ENCODE measurements at places on chromosomes 1 and 21. TPM values are rescaled to one million over a fixed set of nuclear protein-coding genes. Genes with fewer than 3 reads are reported as not detected.

DNA sequence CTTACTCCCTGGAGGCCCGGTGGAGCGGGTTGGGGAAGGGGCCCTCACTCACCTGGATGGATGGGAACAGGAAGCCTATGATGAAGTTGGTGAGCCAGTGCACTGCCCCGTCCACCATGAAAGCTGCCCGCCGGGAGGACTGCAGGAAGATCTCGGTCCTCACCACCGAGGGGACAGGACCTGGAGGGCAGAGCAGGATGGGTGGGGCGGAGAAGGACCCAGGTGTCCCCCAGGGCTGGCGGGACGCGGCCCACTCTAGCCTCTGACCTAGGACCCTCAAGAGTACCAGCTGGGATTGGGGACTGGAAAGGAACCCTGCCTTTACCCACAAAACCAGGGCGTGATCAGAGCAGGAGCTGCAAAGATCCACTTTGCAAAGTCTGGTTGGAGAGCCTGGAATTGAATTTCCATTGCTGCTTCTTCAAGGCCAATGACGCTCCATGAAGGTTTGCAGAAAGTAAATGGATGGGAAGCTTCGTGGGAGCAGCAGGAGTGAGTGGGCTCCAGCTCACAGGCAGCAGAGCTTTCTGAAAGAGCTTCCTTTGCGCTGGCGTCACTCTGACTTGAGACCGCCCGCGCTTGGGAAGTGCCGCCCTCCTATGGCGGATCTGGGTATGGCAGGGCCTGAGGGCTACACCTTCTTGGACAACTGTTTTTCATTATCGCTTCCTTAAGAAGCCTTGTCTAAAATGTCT is 21.4 kb downstream of the SLC2A7 start:
- H3K27ac ChIP-seq = no peak overlapping the region
- no peaks in the 10 kb centered on the region for H3K27me3 ChIP-seq
- no peaks in the 10 kb centered on the region for H3K36me3 ChIP-seq
- H3K4me1 ChIP-seq = no peaks in the 10 kb centered on the region

GRCh38 chr1:2943686-2944260 is 77.5 kb upstream of the ACTRT2 start:
- no peak overlapping the region for H3K27ac ChIP-seq
- no peaks in the 10 kb centered on the region for H3K27me3 ChIP-seq
- no peak for DNase-seq
- H3K4me3 ChIP-seq = no peak overlapping the region
- no peaks in the 10 kb centered on the region for H3K36me3 ChIP-seq

- DNase-seq = no peak
- no peak overlapping the region for H3K4me3 ChIP-seq
- no peaks in the 10 kb centered on the region for H3K4me1 ChIP-seq
- no peaks in the 10 kb centered on the region for H3K36me3 ChIP-seq
- no peak overlapping the region for H3K27ac ChIP-seq
Measured at GRCh38 chr1:210340841-210341240, 12.1 kb downstream of the HHAT start.

SH2D1B gene
- polyA plus RNA-seq = not detected

MR1 gene
- polyA plus RNA-seq = 53.6 TPM

SHCBP1L gene
- not detected for polyA plus RNA-seq

PTAFR gene
- polyA plus RNA-seq = 0.84 TPM

- H3K27me3 ChIP-seq = no peaks in the 10 kb centered on the region
- H3K4me3 ChIP-seq = peak overlapping the region; percentile 87
- peak; percentile 62 for DNase-seq
- H3K36me3 ChIP-seq = no peaks in the 10 kb centered on the region
- peaks cover 19% of the 10 kb centered on the region for H3K4me1 ChIP-seq
Measured at GRCh38 chr1:26696654-26697430, 1.0 kb downstream of the ARID1A start.

UBL4B gene
- 0.31 TPM for polyA plus RNA-seq

DNA sequence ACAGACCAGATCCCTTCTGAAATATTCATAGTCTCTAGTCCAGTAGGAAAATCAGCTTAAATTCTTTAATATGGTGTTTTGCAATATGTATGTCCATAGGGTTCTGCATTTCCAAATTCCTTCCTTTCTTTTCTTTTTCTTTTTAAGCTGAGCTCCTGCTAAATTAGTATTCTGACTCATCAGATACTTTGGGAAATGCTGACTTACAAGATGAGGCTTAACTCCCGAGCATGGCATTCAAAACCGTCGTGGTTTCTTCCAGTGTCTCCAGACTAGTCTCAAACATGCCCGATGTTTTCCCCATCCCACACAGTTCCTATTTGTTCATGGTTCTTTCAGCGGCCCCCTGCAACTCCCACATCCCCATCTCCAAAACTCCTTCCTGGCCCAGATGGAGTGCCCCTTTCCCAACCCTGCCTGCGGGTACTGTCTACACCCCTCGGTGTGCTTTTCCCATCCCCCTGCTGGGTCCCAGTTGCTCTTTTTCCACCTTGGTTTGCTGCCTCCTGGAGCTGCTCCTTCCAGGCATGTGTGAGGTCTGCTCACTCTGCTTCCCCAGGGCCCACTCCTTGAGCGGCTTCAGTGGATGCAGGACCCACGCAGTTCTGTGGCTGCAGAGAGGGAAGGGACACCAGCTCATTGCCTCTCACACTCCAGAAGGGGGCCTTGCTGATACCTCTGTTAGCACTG is 19.5 kb upstream of the ETV3 start:
- H3K36me3 ChIP-seq = no peaks in the 10 kb centered on the region
- H3K27me3 ChIP-seq = no peaks in the 10 kb centered on the region
- H3K27ac ChIP-seq = no peak overlapping the region
- DNase-seq = no peak
- no peak overlapping the region for H3K4me3 ChIP-seq

- no peaks in the 10 kb centered on the region for H3K36me3 ChIP-seq
- peak overlapping the region; percentile 88 for H3K4me3 ChIP-seq
- H3K4me1 ChIP-seq = peaks cover 11% of the 10 kb centered on the region
- DNase-seq = no peak
- no peaks in the 10 kb centered on the region for H3K27me3 ChIP-seq
Measured at GRCh38 chr1:182389619-182390047, 2.0 kb downstream of the GLUL start.

DNA sequence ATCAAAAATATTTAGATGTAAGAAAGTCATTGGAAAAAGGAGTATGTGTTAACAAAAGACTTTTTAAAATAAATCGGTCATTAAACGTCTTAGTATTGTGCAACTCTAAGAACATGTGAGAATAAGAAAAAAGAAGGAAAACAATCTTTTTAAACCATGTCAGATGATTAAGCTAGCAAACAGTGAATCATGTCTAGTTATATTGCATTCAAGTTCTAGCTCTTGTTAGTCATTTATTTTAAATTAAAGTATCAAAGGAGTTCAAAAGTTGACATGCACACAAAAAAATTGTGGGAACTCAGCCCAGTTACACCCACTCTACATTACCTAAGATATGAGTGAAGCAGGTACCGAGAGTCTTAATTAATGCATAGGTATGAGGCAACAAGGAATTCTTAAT is 9.8 kb downstream of the FRRS1 start:
- peaks cover 2% of the 10 kb centered on the region for H3K4me1 ChIP-seq
- no peak overlapping the region for H3K27ac ChIP-seq
- DNase-seq = no peak

GRCh38 chr1:199855580-199855979 is 171.9 kb upstream of the NR5A2 start:
- no peaks in the 10 kb centered on the region for H3K36me3 ChIP-seq
- no peak for DNase-seq
- H3K27ac ChIP-seq = no peak overlapping the region
- H3K4me1 ChIP-seq = no peaks in the 10 kb centered on the region

DNA sequence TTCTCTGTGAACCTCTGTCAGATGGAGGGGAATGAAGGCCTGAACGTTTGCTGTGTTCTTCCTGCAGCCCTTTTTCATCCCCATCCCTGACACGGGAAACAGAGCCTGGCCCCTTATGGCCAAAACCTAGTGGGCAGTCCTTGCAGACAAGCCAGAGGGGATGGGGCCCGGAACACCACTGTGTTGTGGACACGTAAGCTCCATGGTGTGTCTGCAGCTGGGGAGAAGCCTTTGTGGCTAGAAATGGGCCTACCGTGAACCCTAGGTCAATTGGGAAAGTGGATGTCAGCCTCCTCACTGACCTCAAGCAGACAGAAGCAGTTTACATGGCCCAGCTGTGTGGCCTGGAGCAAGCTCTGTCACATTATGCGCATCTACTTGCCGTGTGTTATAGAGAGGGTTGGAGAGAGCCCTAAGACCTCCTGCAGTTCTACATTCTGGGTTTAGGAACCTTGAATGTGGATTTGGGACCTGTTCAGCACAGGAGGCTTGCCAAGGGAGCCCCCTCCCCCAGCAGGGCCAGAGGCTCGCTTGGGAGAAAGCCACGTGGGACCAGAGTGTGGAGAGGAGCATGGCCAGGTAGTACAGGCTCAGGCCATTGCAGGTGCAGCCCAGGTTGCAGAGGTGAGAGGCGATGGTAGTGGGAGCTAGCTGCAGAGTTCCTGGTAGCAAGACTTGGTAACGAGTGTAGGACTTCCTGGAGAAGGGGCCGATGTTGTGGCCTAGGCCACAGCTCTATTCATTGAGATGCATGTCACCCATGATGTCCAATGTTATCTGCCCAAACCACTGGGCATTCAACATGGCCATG is 20.7 kb downstream of the PARS2 start:
- H3K27ac ChIP-seq = no peak overlapping the region
- H3K27me3 ChIP-seq = no peaks in the 10 kb centered on the region
- no peaks in the 10 kb centered on the region for H3K36me3 ChIP-seq
- no peak overlapping the region for H3K4me3 ChIP-seq
- no peaks in the 10 kb centered on the region for H3K4me1 ChIP-seq

DNA sequence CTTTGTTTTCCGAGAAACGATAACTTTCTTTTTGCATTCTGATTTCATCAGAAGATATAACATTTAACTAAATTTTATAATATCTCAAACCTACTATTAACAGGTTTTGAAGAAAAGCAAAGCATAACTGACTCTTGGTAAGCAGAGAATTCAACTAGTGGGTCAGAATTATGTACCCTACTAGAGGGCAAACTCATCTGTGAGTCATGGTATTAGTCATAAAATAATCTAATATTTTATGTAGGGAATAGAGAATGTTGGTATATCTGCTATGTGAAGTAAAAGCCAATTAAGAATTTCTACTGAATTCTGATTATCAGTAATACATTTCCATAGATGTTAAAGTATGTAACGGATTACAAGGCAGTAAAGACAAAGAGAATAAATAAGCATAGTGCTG is 56.8 kb downstream of the USP1 start:
- no peaks in the 10 kb centered on the region for H3K27me3 ChIP-seq
- H3K27ac ChIP-seq = no peak overlapping the region
- DNase-seq = no peak
- no peak overlapping the region for H3K4me3 ChIP-seq
- no peaks in the 10 kb centered on the region for H3K36me3 ChIP-seq
- H3K4me1 ChIP-seq = no peaks in the 10 kb centered on the region

DNA sequence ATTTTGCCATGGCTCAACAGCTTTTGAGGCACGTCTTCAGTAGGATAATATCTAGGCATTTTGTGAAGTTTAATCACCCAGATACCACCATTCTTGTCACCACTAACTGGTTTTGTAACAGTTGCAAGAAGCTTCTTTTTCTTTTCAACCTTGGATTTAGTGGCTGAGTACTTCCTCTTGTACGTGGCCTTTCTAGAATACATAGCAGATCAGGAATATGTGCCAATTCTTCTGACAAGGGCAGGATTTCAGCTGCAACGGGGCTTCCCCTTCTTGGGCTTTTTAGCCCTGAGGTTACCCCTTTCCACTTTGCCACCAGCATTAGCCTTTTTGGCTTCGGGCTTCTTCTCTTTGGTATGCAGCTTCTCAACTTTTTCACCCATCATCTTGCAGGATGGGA is 79.3 kb upstream of the WARS2 start:
- no peaks in the 10 kb centered on the region for H3K36me3 ChIP-seq
- no peaks in the 10 kb centered on the region for H3K4me1 ChIP-seq
- no peak overlapping the region for H3K4me3 ChIP-seq
- H3K27me3 ChIP-seq = no peaks in the 10 kb centered on the region

KRTAP19-7 gene
- not detected for polyA plus RNA-seq

TMEM51 gene
- 9.4 TPM for polyA plus RNA-seq

- no peaks in the 10 kb centered on the region for H3K36me3 ChIP-seq
- no peaks in the 10 kb centered on the region for H3K4me1 ChIP-seq
- no peak overlapping the region for H3K27ac ChIP-seq
- no peak for DNase-seq
- no peak overlapping the region for H3K4me3 ChIP-seq
- no peaks in the 10 kb centered on the region for H3K27me3 ChIP-seq
Measured at GRCh38 chr1:11576109-11576875, 77.9 kb downstream of the FBXO2 start.

MRPL20 gene
- polyA plus RNA-seq = 113 TPM

CFHR4 gene
- polyA plus RNA-seq = not detected

KRTAP13-2 gene
- polyA plus RNA-seq = not detected

PROK1 gene
- polyA plus RNA-seq = 276 TPM

GRCh38 chr1:226497991-226498639 is 50.4 kb upstream of the STUM start:
- no peak overlapping the region for H3K4me3 ChIP-seq
- H3K27me3 ChIP-seq = no peaks in the 10 kb centered on the region
- H3K36me3 ChIP-seq = no peaks in the 10 kb centered on the region
- no peak overlapping the region for H3K27ac ChIP-seq

GRCh38 chr1:109089242-109090015 is 1.1 kb upstream of the TMEM167B start:
- H3K27ac ChIP-seq = no peak overlapping the region
- no peaks in the 10 kb centered on the region for H3K27me3 ChIP-seq
- H3K36me3 ChIP-seq = no peaks in the 10 kb centered on the region
- peak overlapping the region; percentile 89 for H3K4me3 ChIP-seq
- peaks cover 4% of the 10 kb centered on the region for H3K4me1 ChIP-seq

AMPD2 gene
- 19.4 TPM for polyA plus RNA-seq

DNA sequence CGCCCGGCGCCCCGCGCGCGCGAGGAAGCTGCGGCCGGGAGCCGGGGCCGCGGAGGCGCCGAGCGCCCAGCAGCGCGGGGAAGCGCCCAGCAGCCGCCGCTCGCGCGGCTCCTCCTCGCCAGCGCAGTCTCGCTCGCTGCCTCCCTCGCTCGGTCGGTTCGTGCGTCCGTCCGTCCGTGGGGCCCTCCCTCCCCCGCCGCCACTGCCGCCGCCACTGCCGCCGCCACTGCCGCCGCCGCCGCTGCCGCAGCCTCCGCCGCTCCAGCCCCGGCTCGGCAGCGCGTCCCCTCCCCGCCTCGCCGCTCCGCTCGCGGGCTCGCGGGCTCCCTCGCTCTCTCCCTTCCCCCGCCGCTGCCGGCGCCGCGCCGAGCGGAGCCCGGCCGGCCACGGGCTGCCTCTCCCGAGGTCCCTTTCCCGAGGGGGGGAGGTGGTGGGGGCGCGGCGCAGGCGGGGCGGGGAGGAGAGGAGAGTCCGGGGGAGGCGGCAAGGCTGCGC is at the start of gene KCND3:
Gene KCND3 (minus strand): TSS at position 138 of the 495 bp plus-strand sequence.
- no peaks in the 10 kb centered on the region for H3K36me3 ChIP-seq
- H3K27me3 ChIP-seq = no peaks in the 10 kb centered on the region
- no peak within 1 kb of the TSS for H3K27ac ChIP-seq
- H3K4me1 ChIP-seq = peaks cover 11% of the 10 kb centered on the region

DNA sequence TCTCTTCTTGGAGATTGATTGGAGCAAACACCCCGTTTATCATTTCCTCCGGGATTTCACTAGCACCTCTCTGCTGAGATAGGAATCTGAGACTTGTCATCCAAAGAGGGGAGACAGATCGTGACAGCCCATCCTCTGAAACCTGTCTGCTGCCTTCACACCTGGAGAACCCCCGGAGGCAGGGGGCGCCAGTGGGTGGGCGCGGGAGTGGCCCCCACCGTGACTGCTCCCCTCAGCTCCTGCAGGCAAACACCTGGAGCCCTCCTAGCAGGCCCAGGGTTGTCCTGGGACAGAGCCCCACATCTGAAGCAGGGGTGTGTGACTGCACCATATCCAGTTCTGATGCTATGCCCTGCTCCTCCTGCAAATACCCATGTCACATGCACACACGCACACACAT is 209.5 kb upstream of the POU3F1 start:
- H3K27me3 ChIP-seq = no peaks in the 10 kb centered on the region
- H3K4me1 ChIP-seq = no peaks in the 10 kb centered on the region
- DNase-seq = no peak
- H3K4me3 ChIP-seq = no peak overlapping the region
- no peak overlapping the region for H3K27ac ChIP-seq

Data from ovary (tissue), 10 donors.